Cardiac septum (tissue), 1 donor: ENCODE measurements at places on chromosomes 11 and 22. TPM values are rescaled to one million over a fixed set of nuclear protein-coding genes. Genes with fewer than 3 reads are reported as not detected.
A peak's percentile ranks its signal among the peaks of the same experiment; 100 is the strongest.

DNA sequence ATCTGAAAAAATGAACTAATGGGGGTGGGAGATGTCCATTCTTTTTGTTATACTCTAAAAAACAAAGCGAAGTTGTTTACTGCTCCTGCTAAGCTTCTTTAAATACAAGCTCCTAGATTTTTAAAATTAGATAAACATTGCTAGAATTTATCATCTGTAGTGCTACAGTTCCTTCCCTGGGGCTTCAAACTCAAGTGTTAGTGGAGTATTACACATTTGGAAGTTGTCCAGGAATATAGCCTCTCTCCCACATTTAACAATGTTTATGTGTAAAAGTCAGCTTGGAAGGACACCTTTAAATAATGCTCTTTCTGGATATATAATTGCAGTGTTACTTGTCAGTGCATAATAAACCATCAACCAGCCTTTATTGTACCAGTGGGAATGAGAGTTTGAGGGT, 155.5 kb downstream of the SPON1 start:
- DNase-seq = no peak

GRCh38 chr11:19842505-19842904, 129.9 kb downstream of the NAV2 start:
- DNase-seq = no peak

- no peak for DNase-seq
Measured at GRCh38 chr11:106491751-106492150, 414.3 kb downstream of the AASDHPPT start.

GRCh38 chr11:125869521-125869920, 17.9 kb upstream of the HYLS1 start:
- no peak for DNase-seq

DNA sequence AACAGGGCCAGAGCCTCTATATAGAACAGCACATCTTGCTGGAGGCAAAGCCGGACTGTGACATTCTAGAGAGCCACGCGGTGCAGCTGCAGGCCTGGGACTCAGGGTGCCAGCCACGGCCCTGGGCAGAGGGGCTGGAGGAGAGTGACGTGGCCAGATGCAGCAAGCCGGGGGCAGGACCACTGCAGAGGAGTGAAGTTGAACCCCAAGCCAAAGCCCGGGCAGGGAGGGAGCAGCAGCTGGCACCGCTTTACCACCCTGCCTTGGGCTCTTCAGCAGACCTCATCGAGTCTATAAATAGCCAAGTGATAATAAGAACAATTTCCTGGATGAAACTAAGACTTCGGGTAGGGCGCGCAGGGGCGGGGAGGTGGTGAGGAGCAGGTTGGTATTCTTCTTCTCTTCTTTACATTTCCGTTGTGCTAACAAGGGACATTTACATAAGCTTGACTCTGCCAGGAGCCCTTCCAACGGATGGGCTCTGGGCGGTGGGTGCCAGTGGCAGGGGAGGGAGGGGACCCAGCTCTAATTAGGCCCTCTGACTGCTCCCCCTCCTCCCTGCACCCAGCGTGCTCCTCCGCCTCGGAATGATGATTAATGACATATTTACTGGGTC, 110.2 kb downstream of the ST3GAL4 start:
- DNase-seq = no peak

- DNase-seq = no peak
Measured at GRCh38 chr11:63937713-63938478, 906 bp upstream of the NAA40 start.

DNA sequence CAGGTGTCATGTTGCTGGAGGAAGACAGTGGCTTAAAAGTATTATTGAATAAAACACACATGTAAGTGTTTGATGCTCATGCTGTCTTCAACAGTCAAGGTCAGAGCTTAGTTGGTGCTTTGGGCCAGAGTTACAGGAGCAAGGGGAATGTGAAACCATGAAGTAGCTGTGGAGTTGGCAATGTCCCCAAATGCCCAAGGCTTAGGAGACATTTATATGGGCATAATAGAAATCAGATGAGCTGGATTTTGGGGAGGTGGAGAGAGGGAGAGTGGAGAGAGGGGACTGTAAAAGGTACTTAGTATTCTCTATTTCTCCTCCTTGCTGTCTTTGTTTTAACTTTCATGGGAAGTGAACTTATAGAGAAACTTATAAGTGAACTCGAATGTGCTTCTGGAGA, 407.8 kb downstream of the ETS1 start:
- DNase-seq = no peak

DNA sequence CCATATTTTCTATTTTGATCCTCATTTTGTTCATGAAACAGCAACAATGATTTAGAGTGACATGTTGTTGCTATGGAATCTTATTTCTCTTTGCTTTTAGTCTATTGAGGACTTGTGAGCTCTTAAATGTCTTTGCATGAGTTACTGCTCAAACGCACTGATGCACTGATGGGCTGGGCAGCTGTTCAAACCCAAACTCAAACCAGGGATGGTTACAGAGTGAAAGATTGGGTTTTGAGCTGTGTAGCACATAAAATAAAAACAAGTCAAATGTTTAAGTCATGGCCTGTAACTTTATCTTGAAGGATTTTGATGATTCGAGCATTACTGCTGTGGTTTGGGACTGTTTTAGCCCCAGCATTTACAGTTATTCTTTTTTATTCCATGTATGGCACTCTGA, 20.1 kb upstream of the NCAM1 start:
- no peak for DNase-seq

- DNase-seq = no peak
Measured at GRCh38 chr22:37734964-37735451, 38.2 kb downstream of the TRIOBP start.

DNA sequence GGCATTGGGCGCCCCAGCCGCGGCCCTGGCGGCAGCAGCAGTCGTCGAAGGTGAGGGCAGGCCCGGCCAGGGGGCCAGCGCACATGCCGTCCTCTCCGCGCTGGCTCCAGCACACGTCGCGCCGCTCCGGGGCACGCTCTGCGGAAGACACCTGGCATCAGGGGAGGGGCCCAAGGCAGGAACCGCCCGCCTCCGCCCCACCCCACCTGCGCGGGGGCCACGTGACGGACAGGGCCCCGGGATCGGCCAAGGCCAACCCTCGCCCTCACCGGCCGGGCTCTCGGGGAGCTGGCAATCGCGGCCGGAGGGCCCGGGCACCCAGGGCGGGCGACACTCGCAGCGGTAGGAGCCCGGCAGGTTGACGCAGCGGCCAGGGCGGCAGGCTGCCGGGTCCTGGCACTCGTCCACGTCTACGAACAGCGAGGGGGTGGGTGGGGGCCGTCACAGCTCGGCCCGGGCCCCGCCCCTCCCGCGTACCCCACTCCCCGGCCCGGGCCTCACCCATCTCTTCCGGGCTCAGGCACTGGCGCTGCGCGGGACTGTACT, 14.9 kb downstream of the SCYL1 start:
- no peak for DNase-seq

GRCh38 chr22:44340271-44341239, 27.8 kb upstream of the SHISAL1 start:
- DNase-seq = no peak

DNA sequence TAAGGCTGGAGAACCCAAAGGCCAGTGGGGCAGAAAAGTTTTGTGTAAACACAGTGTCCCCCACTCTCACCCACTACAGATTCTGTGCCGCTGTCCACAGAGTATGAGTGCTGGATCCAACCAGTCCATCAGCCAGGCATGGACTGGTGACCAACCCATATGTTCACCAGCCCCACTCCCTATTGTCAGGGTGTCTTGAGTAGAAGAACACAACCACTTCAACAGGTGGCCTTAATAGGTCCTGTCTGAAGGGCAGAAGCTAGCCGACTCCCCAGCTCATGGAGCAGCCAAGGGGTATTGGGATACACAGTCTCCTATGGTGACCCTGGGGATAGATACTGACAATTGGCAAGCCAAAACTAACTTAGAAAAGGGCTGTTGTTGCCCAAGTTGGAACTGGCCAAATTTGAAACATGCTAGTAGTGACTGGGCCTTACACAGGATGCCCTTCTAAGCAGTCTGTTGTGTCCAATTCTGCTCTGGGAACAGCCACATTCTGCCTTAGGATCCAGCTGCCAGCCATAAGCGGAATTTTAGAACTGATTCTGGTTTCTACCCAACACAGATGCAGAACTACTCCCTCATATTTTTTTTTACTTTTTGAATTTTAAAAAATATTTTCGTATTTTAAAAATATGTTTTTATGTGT, 19.8 kb upstream of the PGM2L1 start:
- DNase-seq = no peak

GRCh38 chr22:20583471-20583922, 76.1 kb downstream of the MED15 start:
- DNase-seq = no peak

DNA sequence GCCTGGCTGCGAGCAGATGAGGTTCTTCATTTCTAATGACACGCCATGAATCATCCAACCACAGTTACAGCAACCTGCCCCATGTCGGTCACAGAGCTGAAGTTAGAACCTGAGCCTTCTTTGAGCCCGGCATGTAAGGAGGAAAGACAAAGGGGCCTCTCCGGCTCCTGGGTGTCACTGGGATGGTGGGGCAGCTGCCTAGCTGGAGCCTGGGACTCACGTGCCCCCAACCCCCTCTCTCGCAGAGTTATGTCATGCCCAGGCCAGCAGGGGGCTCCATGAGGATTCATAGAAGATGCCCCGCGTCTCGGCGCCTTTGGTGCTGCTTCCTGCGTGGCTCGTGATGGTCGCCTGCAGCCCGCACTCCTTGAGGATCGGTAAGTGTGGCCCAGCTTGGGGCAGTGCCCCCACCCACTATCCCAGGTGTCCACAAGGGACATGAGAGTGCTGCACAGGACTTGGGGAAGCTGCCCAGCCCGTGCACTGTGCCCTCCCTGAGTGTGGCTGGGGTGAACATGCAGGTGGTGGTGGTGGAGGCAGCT, 148.5 kb downstream of the GRIK4 start:
- DNase-seq = no peak

GRCh38 chr22:18110194-18110953, at the start of gene TUBA8:
Gene TUBA8, plus strand, starts transcription at chr22:18110809. Its CDS starts 57 bp downstream, at chr22:18110866.
- peak; percentile 85 for DNase-seq

DNA sequence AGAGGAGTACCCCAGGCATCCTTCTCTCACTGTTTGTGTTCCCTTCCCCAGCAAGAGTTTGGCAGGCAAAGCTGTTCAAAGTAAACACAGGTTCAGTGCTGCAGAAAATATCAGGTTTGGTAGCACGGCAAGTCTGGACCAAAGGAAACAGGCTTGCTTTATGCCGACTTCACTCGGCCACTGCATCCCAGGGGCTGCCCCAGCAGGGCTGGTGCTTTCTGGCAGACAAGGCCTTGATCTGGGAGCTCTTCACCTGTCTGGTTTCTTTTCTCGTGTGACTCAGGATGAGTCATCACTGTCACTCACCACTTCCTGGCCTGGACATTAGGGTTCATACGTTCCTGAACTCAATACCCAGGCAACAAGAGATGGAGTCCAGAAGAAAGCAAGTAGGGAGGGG, 52.6 kb upstream of the NAV2 start:
- peak; percentile 39 for DNase-seq

- no peak for DNase-seq
Measured at GRCh38 chr22:18147791-18148190, 2.2 kb upstream of the USP18 start.

GRCh38 chr11:1652771-1653540, 23.4 kb downstream of the KRTAP5-5 start:
- peak; percentile 88 for DNase-seq

GRCh38 chr11:134489728-134490127, 77.7 kb upstream of the B3GAT1 start:
- DNase-seq = peak; percentile 55

GRCh38 chr22:50153056-50153755, 17.3 kb upstream of the PANX2 start:
- DNase-seq = no peak

- no peak for DNase-seq
Measured at GRCh38 chr11:103688924-103689323, 347.5 kb upstream of the DDI1 start.

DNA sequence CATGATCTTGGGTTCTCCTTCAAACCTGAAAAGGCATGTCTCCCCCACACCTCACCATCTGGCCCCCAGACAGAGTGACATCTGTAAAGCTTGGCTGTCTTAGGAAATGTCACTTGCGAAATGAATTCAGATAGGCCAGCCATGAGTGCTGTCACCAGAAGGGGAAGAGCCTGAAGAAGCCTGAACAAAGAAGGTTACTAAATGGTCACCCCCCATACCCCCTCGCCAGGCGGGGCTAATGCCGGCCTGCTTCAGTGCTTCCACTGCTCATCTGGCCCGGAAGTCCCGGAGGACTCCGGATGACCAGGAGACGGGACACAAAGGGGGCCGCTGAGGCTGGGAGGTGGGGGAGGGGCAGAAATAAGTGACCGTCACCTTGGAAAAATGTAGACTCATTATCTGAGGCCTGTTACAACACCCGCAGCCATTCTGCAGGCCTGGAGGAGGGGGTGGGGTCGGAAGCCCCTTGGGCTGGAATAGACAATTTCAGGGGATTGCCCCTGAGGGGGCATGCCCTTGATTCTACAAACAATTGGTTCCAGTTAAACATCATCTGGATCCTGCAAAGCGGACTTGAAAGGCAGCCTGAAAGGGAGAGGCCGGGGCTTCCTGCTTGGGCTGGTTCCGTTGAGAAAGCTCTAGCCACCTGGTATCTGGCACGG, 43.2 kb downstream of the NAT10 start:
- peak; percentile 72 for DNase-seq

DNA sequence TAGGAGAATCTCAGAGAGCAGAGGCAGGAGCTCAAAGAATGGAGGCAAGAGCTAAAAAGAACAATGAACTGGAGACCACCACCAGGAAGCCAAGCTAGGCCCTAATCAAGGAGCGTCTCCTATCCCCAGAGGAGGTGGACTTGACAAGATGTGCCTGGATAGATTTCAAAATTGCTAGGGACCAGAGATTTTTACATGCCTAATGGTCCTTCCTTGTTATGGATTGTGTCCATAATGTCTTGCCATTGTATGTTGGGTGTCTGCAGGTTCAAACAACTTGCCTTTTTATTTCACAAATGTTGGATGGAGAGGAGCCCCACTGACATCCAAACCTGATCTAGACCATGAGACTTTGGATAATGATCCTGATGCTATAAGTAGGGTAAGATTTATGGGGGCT, 88.2 kb upstream of the TP53I11 start:
- DNase-seq = no peak

- no peak for DNase-seq
Measured at GRCh38 chr22:41966607-41967240, 2.5 kb upstream of the SEPTIN3 start.

Gene AQP11
- 0.54 TPM for total RNA-seq

Gene PNPLA5
- total RNA-seq = not detected

Gene GAS2L1
- total RNA-seq = 13.0 TPM

Gene SVIP
- total RNA-seq = 26.0 TPM

Gene TEX12
- total RNA-seq = 0.32 TPM

Gene OR51Q1
- not detected for total RNA-seq

Gene OR52N4
- not detected for total RNA-seq

Gene MB
- 7,641 TPM for total RNA-seq

Gene PAK1
- total RNA-seq = 16.5 TPM

Gene RBM4
- 60.1 TPM for total RNA-seq

Gene MMP10
- total RNA-seq = not detected

Gene OR8A1
- total RNA-seq = not detected

Gene UQCC3
- 6.9 TPM for total RNA-seq

Gene TUG1
- 52.6 TPM for total RNA-seq
